ENCODE measurements at places on chromosomes 11 and 22.

DNA sequence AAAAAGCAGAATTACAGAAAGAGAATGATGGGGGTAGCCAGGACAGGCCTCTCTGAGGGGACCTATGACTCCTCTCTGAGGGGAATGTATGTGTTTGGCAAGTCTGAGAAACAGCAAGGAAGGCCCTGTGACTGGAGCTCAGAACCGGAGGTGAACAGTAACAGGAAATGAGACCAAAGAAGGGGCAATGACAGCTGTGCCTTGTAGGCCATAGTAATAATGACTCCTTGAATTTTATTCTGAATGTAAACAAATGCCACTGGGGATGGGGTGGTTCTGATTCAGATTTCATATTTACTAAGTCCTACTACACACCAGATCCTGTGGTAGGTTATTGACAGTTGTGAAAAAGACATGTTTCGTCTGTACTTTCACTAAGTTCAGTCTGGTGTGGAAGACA lies 52.8 kb upstream of the APOA1 start:
- DNase-seq = no peak

DNA sequence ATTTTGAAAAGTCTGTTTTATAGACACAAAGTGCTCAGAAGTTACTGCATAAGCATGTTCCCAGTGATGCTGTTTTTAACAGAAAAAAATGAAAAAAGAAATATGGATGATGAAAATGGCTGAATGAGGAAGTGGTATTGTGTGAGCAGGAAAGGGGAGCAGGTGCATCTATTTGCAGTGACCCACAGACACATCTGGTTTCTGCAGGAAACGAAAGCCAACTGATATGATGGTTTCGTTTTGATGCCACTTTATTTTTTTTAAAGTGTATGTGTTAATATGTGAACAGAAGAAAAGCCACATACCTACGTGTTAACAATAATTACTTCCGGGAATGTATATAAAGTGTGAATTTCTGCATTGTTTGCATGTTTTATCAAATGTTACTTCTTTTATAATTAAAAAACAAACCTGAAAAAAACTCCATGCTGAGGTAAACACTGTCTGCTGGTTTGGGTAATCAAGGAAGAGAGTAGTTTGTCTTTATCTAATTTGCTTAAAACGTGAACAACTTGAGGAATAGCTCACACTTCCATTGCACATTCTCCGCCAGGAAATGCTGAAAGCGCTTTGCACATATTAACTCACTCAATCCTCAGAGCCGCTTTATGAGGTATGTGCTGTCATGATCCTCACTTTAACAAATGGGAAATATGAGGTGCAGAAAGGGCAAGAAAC lies 1335.9 kb downstream of the TBC1D22A start:
- DNase-seq = no peak

DNA sequence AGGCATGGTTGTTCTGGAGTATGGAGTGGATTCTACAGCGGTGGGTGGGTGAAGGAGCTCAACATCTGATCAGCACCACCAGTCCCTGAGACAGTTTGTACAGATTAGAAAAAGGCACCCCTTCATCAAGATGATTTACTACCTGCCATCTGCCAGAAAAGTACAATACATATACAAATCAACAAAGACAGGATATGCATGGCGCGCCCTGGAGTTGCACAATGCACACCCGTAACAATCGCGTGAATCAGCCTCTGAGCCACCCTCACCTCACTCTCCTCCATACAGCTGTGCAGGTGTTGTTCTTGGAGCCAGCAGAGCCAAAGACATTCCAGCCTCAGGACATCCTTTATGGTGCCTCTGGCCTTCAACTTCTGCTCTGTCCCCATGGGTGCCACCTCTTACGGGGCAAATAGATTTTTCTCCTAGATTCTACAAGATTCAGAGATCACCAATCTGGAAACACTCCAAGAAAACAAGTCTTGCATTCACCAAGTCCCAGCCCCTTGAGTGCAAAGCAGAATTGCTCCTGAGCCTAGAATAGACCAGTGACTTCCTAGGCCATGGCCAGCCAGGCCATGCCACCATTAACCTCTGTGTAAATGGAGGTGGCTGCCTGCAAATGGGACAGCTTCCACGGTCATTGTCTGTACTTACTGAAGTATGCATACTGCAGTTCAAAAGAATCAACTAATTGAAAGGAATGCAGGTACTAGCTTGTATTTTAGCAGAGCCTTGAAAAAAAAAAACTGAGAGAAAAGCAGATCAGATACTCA lies 490.9 kb downstream of the SOX6 start:
- DNase-seq = no peak

GRCh38 chr22:31952094-31952401 lies 7.7 kb downstream of the YWHAH start:
- no peak for DNase-seq

DNA sequence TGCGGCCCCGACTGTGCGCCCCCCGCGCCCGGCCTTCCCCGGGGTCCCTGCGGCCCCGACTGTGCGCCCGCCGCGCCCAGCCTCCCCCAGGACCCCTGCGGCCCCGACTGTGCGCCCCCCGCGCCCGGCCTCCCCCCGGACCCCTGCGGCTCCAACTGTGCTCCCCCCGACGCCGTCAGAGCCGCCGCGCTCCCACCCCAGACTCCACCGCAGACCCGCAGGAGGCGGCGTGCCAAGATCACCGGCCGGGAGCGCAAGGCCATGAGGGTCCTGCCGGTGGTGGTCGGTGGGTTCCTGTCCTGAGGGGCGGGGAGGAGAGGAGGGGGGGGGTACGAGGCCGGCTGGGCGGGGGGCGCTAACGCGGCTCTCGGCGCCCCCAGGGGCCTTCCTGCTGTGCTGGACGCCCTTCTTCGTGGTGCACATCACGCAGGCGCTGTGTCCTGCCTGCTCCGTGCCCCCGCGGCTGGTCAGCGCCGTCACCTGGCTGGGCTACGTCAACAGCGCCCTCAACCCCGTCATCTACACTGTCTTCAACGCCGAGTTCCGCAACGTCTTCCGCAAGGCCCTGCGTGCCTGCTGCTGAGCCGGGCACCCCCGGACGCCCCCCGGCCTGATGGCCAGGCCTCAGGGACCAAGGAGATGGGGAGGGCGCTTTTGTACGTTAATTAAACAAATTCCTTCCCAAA lies 3.1 kb downstream of the DRD4 start:
- DNase-seq = no peak

- DNase-seq = no peak
Observed at GRCh38 chr11:133181066-133181465, 351.2 kb downstream of the OPCML start.

DNA sequence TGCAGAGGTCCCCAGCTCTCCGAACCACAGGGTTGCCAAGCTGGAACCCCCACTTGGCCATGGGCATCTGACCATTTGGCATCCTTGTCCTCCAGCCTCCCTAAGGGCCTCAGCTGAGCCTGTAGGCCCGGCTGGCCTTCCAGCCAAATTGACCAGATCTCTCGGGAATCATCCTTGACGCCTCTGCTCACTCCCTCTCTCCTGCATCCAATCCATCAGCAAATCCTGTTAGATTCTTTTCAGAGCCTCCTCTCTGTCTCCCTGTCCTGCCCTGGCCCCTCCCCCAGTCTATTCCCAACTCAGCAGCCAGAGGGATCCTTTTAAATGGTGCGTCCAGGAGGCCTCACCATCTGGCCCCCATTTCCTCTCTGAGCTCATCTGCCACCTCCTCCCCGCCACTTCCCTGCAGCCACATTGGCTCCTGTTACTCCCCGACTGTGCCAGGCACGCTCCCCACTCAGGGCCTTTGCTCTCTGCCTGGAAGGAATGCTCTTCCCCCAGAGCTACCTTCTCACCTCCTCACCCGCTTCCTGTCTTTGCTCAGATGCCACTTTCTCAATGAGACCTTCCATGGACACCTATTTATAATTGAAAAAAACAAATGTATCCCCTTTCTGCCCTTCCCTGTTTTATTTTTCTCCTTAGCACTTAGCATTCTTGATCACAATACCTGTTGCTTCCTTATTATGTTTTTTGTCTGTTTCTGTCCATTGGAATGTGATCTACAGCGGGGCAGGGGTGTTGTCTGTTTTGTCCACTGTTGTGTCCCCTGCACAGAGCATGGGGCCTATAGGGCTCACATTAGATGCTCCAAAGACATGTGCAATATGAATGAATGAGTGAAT lies 78.1 kb downstream of the NFAM1 start:
- DNase-seq = peak; percentile 84

GRCh38 chr22:35900483-35901168 lies 128.0 kb downstream of the RBFOX2 start:
- no peak for DNase-seq

GRCh38 chr11:12291313-12291712 lies 86.1 kb upstream of the PARVA start:
- no peak for DNase-seq

DNA sequence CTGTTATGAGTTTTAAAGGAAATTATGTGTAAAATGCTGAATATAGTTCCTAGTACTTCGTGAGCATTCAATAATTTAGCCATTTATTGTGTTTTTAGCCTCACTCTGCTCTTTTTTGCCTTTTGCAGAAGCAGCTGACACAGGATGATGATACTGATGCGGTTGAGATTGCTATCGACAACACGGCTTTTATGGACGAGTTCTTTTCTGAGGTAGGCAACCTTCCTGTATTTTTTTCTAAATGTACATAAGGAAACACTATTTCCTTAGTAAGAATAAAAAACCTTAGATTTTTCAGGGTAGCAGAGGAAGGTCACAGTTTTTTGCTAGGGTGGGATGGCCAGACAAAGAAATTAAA lies 17.9 kb downstream of the STX3 start:
- no peak for DNase-seq

- no peak for DNase-seq
Observed at GRCh38 chr22:42743501-42743991, 22.9 kb upstream of the A4GALT start.

DNA sequence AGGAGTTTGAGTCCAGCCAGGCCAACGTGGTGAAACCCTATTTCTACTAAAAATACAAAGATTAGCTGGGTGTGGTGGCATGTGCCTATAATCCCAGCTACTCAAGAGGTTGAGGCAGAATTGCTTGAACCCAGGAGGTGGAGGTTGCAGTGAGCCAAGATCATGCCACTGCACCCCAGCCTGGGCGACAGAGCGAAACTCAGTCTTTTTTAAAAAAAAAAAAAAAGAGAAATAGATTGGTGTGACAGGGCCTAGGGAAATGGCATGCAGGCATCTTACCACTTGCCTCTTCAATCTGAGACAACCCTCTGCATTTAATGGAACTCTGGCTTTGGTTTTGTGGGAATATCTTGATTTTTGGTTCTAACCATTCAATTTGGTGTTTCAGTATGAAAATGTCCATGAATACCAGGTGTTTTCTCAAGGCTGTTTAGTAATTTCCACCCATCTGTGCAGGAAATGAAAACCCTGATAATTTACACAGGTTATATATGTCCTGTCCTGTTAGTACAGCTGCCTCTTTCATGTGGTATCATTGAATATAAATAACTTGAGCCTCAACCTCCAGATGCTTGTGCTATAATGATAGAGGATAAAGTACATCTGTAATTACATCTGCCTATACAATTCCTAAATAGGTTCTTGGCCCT lies 8.4 kb downstream of the XBP1 start:
- DNase-seq = no peak

- DNase-seq = peak; percentile 87
Observed at GRCh38 chr11:15258433-15259165, 143.9 kb downstream of the INSC start.

DNA sequence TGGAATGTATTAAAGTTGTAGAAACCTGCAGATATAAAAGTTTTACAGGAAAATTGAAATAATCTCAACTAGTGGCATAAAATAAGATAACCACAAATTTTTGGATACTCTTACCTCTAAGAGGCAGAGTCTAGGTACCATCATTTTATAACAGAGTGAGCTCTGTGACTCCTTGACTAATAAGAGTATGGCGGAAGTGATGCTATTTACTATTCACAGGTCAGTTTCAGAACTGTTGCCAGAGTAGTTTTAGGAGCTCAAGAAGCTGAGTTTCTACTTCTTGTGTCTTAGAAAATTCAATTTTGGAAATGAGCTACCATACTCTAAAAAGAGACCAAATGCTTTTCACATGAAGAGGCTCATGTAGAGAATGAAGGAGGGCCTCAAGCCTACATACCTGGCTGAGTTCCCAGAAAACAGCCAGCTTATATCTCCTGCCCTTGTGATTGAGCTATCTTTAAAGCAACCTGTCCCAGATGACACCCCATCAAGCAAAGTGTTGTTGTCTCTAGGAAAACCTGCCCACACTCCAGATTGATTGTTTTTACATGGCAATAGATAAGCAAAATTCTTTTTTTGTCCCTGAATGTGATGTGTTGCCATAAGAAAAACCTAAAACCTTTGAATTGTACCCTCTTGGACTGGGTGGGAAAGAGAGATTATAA lies 712.8 kb upstream of the CNTN5 start:
- DNase-seq = peak; percentile 25

DNA sequence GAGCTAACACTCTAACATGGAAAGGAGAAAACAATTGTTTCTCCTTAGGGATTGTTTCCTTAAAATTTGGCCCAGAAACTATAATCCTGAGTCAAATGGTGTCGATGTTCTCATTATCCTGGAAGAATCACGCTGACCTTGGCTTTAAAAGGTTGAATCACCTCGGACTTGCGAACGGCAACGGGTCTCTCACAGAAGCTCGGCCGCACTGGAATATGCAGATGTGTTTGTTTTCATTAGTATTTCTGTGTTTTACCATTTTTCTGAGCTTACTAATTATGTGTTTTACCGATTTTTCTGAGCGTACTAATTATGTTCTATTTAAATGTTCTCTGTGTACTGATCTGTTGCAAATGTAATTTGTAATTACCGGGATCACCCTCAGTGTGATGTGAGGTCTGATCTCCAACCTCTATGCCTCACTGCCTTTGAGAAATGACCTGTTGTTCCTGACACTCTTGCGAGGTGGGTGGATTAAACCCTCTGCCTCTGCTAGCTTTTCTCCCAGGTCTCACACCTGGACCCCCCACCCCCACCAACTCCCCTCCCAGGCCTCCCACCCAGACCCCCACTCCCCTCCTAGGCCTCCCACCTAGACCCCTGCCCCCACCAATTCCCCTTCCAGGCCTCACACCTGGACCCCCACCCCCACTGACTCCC lies 38.3 kb upstream of the BRSK2 start:
- no peak for DNase-seq

DNA sequence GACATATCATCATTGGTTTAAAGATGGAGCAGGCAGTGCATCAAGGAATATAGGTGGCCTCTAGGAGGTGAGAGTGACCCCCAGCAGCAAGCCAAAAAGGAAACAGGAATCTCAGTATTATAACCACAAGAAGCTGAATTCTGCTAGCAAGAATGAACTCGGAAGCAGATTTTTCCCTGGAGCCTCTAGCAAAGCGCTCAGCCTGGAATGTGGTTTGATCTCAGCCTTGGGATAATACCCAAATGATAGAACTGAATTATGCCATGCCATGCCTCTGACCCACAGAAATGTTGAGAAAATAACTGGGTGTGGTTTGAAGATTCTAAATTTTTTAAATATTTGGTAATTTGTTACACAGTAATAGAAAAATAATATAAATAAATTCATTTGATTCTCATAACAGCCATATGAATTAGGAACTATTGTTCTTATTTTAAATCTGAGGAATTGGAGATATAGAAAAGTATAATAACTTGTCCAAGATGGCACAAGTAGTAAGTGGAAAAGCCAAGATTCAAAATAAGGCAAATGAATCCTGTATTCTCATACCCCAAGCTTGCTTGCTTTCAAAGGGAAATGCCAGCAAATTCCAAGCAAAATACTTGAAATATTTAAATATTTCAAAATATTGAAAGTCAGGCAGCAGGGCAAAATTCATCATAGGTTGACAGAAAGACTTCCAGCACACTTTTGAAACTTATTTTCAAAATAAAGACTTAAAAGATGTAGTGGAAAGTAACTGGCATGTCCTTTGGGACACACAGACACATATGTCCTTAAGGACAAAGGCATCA lies 567.4 kb downstream of the KCNA4 start:
- no peak for DNase-seq

GRCh38 chr11:34351051-34351450 lies 6.8 kb downstream of the ABTB2 start:
- no peak for DNase-seq

GRCh38 chr11:12975195-12975594 lies 33.9 kb upstream of the RASSF10 start:
- no peak for DNase-seq
